ENCODE measurements at places on chromosomes 3 and 15.
A peak's percentile ranks its signal among the peaks of the same experiment; 100 is the strongest.

DNA sequence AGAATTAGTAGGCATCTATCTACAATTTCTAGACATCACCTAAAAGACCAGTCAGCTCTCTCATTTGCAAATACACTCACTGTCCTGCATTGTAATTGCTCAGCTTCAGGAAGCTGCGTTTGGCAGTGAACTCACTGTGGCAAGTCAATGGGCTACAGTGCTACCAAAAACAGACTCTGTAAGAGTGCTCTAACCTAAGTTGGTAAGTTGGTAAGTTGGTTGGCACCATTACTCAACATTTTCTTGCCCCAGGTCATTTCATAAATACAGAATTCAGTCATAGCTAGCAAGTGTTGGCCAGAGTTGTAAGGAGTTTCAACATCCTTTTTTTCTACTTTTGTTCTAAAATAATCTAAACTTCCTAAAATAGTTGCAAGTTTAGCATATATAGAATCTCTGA is 466.3 kb downstream of the NAALADL2 start:
- DNase-seq = no peak

- DNase-seq = no peak
These were observed 694.8 kb upstream of the NR2F2 start for GRCh38 chr15:95635666-95636065.

DNA sequence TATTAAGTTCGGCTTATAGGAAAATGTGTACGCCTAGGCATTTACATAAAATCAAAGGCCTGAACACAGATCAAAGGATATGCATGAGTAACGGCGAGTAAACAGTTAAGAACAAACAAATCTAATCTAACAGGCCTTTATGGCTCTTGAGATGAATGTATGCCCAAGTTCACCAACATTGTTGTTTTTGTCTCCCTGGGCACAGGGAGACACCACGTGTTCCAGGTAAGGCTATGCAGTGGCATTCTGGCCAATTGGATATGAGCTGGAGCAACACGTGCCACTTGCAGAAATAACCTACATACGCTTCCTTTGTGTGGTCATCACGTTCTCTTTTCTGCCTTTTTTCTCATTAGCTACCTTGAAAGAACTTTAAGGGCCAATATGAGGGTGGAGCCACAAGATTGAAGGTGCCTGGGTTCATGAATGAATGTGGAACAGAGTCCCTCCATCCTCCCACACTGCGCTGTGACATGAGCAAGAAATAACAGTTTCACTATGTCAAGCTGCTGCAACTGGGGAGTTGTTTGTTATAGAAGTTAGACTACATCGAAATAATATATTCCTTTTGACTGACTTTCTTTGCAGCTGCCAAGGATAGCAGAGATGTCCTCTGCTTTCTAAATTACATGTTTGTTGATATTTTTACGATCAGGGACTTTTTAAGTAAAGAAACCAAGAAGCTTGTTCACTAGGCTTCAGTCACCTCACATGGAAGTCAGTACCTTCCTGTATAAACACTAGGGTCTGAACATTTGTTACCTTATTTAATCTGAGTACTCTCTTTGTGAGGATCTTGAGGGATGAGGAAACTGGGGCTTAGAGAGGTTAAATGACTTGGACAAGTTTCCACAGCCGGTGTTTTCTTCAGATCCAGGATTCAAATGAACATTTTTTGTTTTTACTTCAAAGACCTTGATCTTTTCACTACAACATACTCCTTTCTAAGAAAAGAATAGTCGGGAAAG is 427.5 kb upstream of the TBL1XR1 start:
- no peak for DNase-seq

- DNase-seq = no peak
These were observed 527.5 kb downstream of the NAALADL2 start for GRCh38 chr3:175386630-175387029.

- DNase-seq = no peak
These were observed 14.4 kb downstream of the GOLGB1 start for GRCh38 chr3:121735047-121735696.

- peak; percentile 25 for DNase-seq
These were observed 47.3 kb downstream of the WWTR1 start for GRCh38 chr3:149610351-149611105.

DNA sequence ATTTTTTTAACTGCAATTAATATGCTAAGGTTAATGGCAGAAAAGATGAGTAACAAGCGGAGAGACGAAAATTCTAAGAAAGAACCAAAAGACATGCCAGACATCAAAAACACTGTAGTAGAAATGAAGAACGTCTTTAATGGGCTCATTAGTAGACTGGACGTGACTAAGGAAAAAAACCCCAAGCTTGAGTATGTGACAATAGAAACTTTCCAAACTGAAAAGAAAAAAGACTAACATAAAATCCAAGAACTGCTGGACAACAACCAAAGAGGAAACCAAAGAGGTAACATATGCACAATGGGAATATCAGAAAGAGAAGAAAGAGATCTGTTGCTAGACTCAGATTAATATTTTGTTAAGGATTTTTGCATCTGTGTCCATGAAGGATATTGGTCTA is 94.6 kb upstream of the SETMAR start:
- no peak for DNase-seq

- no peak for DNase-seq
These were observed 250.5 kb upstream of the SETMAR start for GRCh38 chr3:4052706-4053105.

- no peak for DNase-seq
These were observed 116.0 kb downstream of the TBC1D5 start for GRCh38 chr3:17626395-17626794.

DNA sequence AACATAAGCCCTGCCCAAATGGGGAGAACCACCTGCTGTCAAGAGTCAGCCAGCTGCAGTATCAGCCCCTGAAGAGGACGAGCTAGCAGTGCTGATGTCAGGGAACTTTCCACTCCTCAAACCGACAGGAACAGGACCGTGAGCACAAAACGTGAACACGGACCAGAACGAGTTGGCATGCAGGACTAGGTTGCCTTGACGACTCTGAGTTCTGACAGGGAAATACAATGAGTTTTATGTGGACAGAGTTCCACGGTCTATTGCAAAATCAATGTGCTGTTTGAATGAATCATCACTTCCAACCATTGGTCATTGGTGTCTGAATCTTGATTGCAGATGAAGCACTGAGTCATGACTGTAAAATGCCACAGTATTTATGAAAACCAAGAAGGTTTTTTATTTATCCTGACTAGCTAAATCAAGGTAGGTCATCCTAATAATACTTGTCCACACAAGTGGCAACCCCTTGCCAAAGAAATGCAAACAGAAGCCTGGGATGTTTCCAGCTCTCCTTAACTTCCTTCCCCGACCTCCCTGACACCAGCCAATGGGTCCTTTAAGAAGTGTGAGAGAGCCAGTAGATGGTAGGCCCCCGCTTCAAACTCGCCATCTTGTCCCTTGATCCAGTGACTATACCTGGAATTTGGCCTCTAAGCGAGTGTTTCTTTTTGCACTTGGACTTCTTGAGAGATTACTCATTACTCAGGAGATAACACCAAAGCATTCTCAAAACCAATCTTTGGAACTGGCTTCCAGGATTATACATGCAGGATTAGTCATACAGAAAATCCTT is 119.6 kb downstream of the ASB7 start:
- no peak for DNase-seq

DNA sequence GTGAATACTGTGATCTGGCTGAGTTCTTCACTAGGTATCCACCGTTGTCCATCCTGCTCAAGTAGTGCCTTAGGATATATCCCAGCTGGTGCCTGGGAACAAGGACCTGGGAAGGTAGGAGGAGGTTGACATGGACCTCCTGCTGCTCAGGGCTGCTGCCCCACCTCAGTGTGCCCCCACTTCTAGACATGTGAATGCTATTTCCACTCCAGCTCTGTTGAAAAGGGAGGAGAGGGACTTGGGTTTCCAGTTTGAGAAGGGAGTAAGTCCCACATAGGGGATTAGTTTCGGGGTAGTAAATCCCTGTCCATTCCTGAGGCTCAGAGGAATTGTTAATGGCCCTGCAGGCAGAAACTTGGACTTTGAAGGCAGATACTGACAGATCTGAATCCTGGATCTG is 32.9 kb upstream of the ETV5 start:
- DNase-seq = no peak

GRCh38 chr15:55990998-55991397 is 2.4 kb downstream of the NEDD4 start:
- DNase-seq = no peak

DNA sequence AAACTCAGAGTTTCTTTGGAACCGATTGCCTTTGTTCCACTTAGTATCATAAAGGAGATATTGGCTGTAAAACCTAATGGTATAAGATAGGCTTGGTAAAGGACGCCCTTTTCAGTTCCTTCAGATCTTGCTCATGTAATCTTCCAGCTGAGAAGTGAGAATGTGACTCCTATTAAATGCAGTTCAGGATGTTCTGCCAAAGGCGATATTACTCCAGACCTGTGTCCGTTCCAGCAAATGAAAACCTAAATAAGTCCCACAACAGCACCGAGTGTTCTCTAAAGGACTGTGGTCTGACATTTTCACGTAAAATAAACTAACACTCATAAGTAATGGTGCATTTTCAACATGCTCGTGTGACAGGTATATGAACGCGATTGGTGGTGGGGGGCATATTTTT is 276.2 kb downstream of the FEZF2 start:
- no peak for DNase-seq

GRCh38 chr3:37068031-37068430 is 74.7 kb downstream of the MLH1 start:
- no peak for DNase-seq

GRCh38 chr3:74992898-74993297 is 378.4 kb upstream of the CNTN3 start:
- no peak for DNase-seq
